ENCODE measurements at places on chromosomes 7 and 10. TPM values are rescaled to one million over a fixed set of nuclear protein-coding genes. Genes with fewer than 3 reads are reported as not detected.

The STK31 gene
- polyA plus RNA-seq: 0.95 TPM

The ELN gene
- 36.9 TPM for polyA plus RNA-seq

The PDAP1 gene
- polyA plus RNA-seq: 46.7 TPM

DNA sequence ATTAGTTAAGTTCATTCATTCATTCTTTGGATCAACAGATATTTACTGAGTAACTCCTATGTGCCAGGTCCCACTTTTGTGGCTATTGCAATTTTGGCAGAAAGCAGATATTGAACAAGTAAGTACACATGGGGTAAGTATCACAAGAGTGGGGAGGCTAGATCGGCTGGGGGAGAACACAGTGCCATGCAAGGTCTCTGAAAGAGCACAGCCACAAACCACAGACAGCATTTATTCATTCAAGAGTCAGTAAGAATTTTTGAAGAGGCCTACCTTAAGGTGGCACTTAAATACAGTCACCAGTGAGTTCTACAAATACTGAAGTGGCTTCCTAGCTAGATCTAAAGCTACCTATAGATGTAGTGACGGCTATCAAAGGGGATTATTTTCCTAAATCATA lies 304.2 kb downstream of the RNLS start:
- no peak for DNase-seq

The ADRB1 gene
- polyA plus RNA-seq: 0.49 TPM

GRCh38 chr10:91573320-91573719 lies 59.6 kb downstream of the PPP1R3C start:
- no peak for DNase-seq
